Activated CD4-positive, alpha-beta memory T cell treated with anti-CD3 and anti-CD28 coated beads, Interleukin-2, amount 10 ng/mL, durations not matched to agents 7 days and 5 days (primary cell): ENCODE measurements at places on chromosomes 2 and 18. TPM values are rescaled to one million over a fixed set of nuclear protein-coding genes. Genes with fewer than 3 reads are reported as not detected.

DNA sequence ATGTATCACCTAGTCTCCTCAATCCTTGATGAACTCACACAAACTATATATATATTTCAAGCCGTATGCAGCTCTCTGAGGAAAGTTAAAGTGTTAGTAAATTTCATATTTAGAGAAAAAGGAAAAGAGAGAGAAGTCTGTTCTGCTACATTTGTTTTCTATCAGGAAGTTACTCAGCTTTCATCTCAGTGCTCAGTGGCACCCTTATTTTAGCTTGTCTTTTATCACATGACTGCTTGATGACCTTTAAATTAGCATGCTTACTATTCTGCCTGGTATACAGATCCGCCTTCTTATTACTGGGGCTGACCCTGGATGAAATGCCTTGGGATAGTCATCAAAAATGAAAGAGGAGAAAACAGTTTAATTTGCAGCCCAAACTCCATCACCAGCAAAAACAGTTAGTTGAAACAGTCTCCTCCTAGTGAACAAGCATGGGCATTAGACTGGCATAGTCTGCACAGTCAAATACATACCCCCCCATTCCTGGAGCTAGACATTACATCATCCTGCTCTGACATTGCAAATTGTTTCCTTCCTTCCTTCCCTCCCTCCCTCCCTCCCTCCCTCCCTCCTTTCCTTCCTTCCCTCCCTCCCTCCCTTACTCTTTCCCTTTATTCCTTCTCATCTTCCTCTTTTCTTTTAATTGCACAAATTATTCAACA is 215.7 kb downstream of the TMEM182 start:
- no peaks in the 10 kb centered on the region for H3K4me1 ChIP-seq
- no peak overlapping the region for H3K4me3 ChIP-seq
- H3K27me3 ChIP-seq, result no peaks in the 10 kb centered on the region
- no peak overlapping the region for H3K27ac ChIP-seq
- DNase-seq, result no peak

DNA sequence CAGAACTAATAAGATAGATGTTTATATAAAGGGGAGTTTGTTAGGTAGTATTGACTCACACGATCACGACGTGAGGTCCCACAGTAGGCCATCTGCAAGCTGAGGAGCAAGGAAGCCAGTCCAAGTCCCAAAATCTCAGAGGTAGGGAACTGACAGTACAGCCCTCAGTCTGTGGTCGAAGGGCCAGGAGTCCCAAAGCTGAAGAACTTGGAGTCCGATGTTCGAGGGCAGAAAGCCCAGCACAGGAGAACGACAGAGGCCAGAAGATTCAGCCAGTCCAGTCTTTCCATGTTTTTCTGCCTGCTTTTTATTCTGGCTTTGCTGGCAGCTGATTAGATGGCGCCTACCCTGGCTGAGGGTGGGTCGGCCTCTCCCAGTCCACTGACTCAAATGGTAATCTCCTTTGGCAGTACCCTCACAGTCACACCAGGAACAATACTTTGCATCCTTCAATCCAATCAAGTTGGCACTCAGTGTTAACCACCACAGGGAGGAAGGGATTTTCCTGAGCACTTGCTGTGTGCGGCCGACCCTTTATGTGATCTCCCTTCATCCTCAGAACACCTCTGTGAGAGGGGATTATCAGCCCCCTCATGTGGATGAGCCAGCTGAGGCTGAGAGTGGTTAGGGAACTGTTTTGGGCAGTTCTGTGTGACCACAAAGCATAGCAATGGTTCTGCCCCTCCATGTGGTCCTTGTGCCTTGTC is 78.3 kb downstream of the RNF144A start:
- H3K4me1 ChIP-seq, result peaks cover 1% of the 10 kb centered on the region
- no peaks in the 10 kb centered on the region for H3K27me3 ChIP-seq
- no peak overlapping the region for H3K4me3 ChIP-seq
- no peak overlapping the region for H3K27ac ChIP-seq

DNA sequence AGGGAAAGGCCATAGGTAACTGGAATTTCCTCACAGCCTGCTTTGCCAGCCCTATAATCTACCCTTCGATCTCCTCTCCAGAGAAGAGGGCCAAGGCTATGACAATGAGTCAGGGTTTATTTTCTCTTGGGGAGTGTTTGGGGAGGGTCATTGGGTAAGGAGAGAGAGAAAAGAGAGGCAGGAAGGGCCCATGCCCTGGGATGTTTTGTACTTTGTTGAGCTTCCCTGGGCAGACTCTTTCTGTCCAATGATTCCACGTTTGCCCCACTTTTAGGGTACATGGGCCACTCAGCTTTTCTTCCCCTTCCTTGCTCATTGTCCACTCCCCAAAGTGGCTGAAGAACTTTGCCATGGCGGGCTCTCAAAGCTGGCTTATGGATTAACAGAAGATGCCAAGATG is 224.2 kb downstream of the ALK start:
- H3K4me1 ChIP-seq, result no peaks in the 10 kb centered on the region
- H3K27me3 ChIP-seq, result peaks cover 3% of the 10 kb centered on the region
- no peaks in the 10 kb centered on the region for H3K36me3 ChIP-seq
- no peak overlapping the region for H3K27ac ChIP-seq
- no peak for DNase-seq

GRCh38 chr2:173280853-173281252 is 73.8 kb upstream of the CDCA7 start:
- DNase-seq, result no peak
- peaks cover 13% of the 10 kb centered on the region for H3K4me1 ChIP-seq
- H3K27ac ChIP-seq, result no peak overlapping the region
- no peaks in the 10 kb centered on the region for H3K27me3 ChIP-seq
- no peak overlapping the region for H3K4me3 ChIP-seq

GRCh38 chr2:71555798-71556454 is 102.6 kb downstream of the DYSF start:
- H3K27ac ChIP-seq, result no peak overlapping the region
- H3K27me3 ChIP-seq, result no peaks in the 10 kb centered on the region
- H3K4me1 ChIP-seq, result no peaks in the 10 kb centered on the region
- no peak overlapping the region for H3K4me3 ChIP-seq
- no peaks in the 10 kb centered on the region for H3K36me3 ChIP-seq

The DES gene
- not detected for total RNA-seq

The NXPH2 gene
- not detected for total RNA-seq

GRCh38 chr2:105834931-105835330 is 90.2 kb downstream of the NCK2 start:
- no peak overlapping the region for H3K4me3 ChIP-seq
- H3K4me1 ChIP-seq, result peaks cover 83% of the 10 kb centered on the region
- H3K27ac ChIP-seq, result peak overlapping the region; percentile 70
- H3K36me3 ChIP-seq, result peaks cover 80% of the 10 kb centered on the region

The SCLY gene
- 22.6 TPM for total RNA-seq

GRCh38 chr2:101272045-101272784 is 19.5 kb downstream of the CNOT11 start:
- peaks cover 77% of the 10 kb centered on the region for H3K36me3 ChIP-seq
- no peak for DNase-seq
- H3K4me1 ChIP-seq, result peaks cover 57% of the 10 kb centered on the region
- peak overlapping the region; percentile 85 for H3K27ac ChIP-seq
- H3K27me3 ChIP-seq, result no peaks in the 10 kb centered on the region

DNA sequence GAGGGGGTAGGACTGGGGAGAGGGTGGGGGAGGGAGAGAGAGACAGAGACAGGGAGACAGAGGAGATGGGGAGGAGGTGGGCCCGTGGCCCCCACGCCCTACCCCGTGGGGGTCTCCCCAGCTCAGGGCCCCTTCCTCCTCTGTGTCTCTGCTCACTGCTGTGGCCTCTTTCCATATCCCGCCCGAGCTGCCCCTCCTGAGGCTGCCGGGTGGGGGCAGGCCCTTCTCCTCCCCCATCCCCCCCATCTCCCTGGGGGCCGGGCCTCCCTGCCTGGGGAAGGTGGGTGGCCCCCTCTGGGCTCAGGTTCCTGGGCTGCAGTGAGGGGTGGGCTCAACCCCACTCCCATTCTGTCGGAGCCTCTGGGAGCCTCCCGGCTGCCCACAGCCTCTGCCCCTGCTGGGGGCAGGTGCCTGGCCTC is 332 bp upstream of the PDCD1 start:
- H3K27me3 ChIP-seq, result peaks cover under 1% of the 10 kb centered on the region
- H3K4me3 ChIP-seq, result peak overlapping the region; percentile 76
- H3K27ac ChIP-seq, result peak overlapping the region; percentile 92
- peaks cover 60% of the 10 kb centered on the region for H3K4me1 ChIP-seq
- H3K36me3 ChIP-seq, result peaks cover 6% of the 10 kb centered on the region

The CGREF1 gene
- 0.75 TPM for total RNA-seq
